HFFc6 (cell line): ENCODE measurements at places on chromosomes 2 and 18. TPM values are rescaled to one million over a fixed set of nuclear protein-coding genes. Genes with fewer than 3 reads are reported as not detected.

DNA sequence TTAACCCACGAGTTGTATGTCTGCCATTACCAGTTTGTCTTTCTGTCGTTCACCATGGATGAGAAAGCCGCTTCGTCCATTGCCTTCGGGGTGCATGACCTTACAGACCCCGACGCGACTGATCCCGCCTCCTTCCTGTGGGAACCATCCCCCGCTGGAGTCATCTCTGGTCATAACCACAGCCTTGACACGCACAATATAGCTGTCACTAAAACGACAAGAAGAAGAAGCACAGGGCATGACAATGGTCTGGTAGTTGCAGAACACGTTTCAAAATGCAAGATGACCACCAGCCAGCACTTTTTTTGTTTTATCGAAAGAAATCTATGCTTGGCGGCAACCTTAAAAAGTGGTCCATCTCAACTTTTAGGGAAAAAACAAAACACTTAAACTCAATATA is 87.7 kb downstream of the SPRED2 start:
- DNase-seq: no peak

- no peak for DNase-seq
These were observed 85.5 kb downstream of the HDAC4 start for GRCh38 chr2:239315308-239315707.

BCL11A gene
- 2.0 to 2.7 TPM (median 2.3 TPM) in 3 replicates for total RNA-seq

SERPINB3 gene
- not detected in 3 replicates for total RNA-seq
